ENCODE measurements at places on chromosomes 6 and 20. TPM values are rescaled to one million over a fixed set of nuclear protein-coding genes. Genes with fewer than 3 reads are reported as not detected.

The DACT2 gene
- not detected for total RNA-seq

The AARS2 gene
- total RNA-seq, result 17.0 TPM

The SIRPD gene
- not detected for total RNA-seq

The LY86 gene
- total RNA-seq, result not detected

The EBF4 gene
- total RNA-seq, result 0.34 TPM
